GM23338 (cell line): ENCODE measurements at places on chromosomes 7 and 10. TPM values are rescaled to one million over a fixed set of nuclear protein-coding genes. Genes with fewer than 3 reads are reported as not detected.

The TAS2R60 gene
- 4.0 and 5.0 TPM in 2 replicates for total RNA-seq

The SPDYE2B gene
- not detected in 2 replicates for total RNA-seq

The MYL7 gene
- 2.4 TPM in 1 of 2 replicates, not detected in the other for total RNA-seq

The CLDN3 gene
- total RNA-seq: 24.1 and 27.7 TPM in 2 replicates

The TACC2 gene
- total RNA-seq: 24.2 and 35.9 TPM in 2 replicates

The C10orf62 gene
- total RNA-seq: not detected in 2 replicates

The CPN1 gene
- not detected in 2 replicates for total RNA-seq

The SEC61A2 gene
- 17.6 and 18.2 TPM in 2 replicates for total RNA-seq

The ZNF365 gene
- total RNA-seq: 0.35 and 0.59 TPM in 2 replicates

The POT1 gene
- 40.4 and 44.0 TPM in 2 replicates for total RNA-seq

The NKX2-3 gene
- total RNA-seq: not detected in 2 replicates

The ELAPOR2 gene
- total RNA-seq: 27.1 and 42.9 TPM in 2 replicates

The DKK1 gene
- not detected in 2 replicates for total RNA-seq

The CD36 gene
- total RNA-seq: 1.7 and 1.8 TPM in 2 replicates

The C1QL3 gene
- 0.85 and 2.3 TPM in 2 replicates for total RNA-seq

The HMX3 gene
- total RNA-seq: 0.23 and 0.35 TPM in 2 replicates

The CC2D2B gene
- 0.24 TPM in 1 of 2 replicates, not detected in the other for total RNA-seq

The MAT1A gene
- 6.5 and 8.0 TPM in 2 replicates for total RNA-seq

The SFRP5 gene
- 3.5 and 5.1 TPM in 2 replicates for total RNA-seq

The CAV2 gene
- total RNA-seq: 3.5 and 6.6 TPM in 2 replicates

The CBX3 gene
- total RNA-seq: 249 and 272 TPM in 2 replicates

The LLCFC1 gene
- total RNA-seq: not detected in 2 replicates

The COL13A1 gene
- total RNA-seq: 7.1 and 8.6 TPM in 2 replicates

The GPER1 gene
- 2.8 TPM in 1 of 2 replicates, not detected in the other for total RNA-seq

The RELN gene
- total RNA-seq: 0.19 and 0.76 TPM in 2 replicates

The CLDN4 gene
- total RNA-seq: 18.6 and 19.4 TPM in 2 replicates

The FXYD4 gene
- total RNA-seq: not detected in 2 replicates

The ENTPD7 gene
- 11.8 and 12.6 TPM in 2 replicates for total RNA-seq

The TMEM120A gene
- total RNA-seq: 12.7 TPM in 2 replicates

The ADCY1 gene
- total RNA-seq: 14.6 and 18.7 TPM in 2 replicates

The AGR2 gene
- total RNA-seq: not detected in 2 replicates

The PLXNA4 gene
- total RNA-seq: 0.54 and 0.80 TPM in 2 replicates

The MLXIPL gene
- 8.6 and 25.7 TPM in 2 replicates for total RNA-seq

The OIT3 gene
- not detected in 2 replicates for total RNA-seq

The C10orf105 gene
- 0.17 and 0.19 TPM in 2 replicates for total RNA-seq

The MYPN gene
- not detected in 2 replicates for total RNA-seq
